Activated CD4-positive, alpha-beta T cell treated with anti-CD3 and anti-CD28 coated beads for 36 hours (primary cell): ENCODE measurements at places on chromosomes 1 and 21. TPM values are rescaled to one million over a fixed set of nuclear protein-coding genes. Genes with fewer than 3 reads are reported as not detected.

The APOBEC4 gene
- not detected for total RNA-seq

The DMRTA2 gene
- total RNA-seq, result not detected

The RGSL1 gene
- total RNA-seq, result not detected

The NMNAT2 gene
- total RNA-seq, result not detected

The U2AF1 gene
- 5.3 TPM for total RNA-seq

The PROK1 gene
- total RNA-seq, result not detected

The DPYD gene
- total RNA-seq, result 7.1 TPM

The SPRR2F gene
- total RNA-seq, result not detected

The SARS1 gene
- total RNA-seq, result 224 TPM

DNA sequence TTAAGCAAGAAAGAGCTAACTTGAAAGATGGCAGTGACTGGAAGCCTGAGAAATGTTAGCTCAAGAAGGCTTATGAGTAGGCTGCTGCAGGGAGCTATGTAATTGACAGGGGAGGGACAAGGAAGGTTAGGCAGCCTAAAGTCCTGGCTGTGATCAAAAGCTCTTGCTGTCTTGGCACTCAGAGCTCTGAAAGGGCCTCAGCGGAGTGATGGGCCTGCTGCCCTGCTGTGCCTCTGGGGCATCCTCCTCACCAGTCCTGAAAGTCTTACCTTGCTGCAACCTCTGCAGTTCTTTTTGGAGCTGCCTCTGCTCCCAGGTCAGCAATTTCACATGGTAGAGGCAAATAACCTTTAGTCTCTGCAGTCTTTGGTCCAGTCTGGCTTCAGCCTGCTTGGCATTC, 1.8 kb downstream of the CCDC190 start:
- DNase-seq, result no peak

DNA sequence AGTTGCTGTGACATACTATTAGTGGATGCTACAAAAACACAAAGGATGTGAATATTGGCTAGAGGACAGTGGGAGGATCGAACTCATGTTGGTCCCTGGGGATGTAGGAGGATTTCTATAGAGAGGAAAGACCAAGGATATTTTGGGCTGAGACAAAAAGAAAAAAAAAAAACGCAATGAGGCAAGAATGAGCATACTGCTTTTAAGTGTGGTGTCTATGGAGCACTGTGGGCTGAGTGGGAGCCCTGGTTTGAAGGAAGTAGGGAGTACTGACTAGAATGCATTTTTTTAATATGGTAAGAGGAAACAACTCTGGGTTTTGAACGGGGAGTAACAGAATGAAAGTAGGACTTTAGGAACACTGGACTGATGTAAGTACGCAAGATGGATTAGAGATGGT, 450.7 kb downstream of the NEGR1 start:
- no peak for DNase-seq

- DNase-seq, result no peak
These were observed 310.2 kb upstream of the AJAP1 start for GRCh38 chr1:4344065-4344732.

GRCh38 chr1:76585980-76586674, 281.2 kb upstream of the ST6GALNAC5 start:
- no peak for DNase-seq

- DNase-seq, result no peak
These were observed 36.4 kb upstream of the FASLG start for GRCh38 chr1:172622541-172622940.

DNA sequence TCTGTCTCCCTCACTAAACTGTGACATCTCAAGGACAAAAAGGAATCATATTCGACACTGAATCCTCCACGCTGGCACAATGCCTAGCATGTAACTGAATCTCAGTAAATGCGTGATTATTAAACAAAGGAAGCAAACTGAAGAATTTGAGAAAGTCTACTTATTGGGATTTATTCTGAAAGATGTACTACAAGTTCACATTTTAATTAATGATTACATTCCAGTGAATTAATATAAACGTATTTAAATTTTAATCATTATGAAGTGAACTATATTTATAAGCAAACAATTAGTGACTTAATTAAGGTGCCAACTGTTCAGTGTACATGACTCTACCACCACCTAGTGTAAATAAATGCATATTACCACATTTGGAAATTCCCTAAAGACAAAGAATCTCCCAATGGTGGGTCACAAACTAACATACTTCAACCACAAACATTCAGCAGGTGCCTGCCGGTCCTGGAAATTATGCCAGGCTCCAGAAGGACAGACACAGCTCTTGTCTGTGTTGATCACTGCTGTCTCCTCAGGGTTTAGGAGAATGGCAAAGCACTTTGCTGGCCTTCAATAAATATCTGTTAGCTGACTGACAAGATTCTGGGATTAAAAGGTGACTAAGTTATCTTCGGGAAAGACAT, 56.3 kb downstream of the SMYD3 start:
- no peak for DNase-seq

GRCh38 chr1:235021815-235022214, 106.8 kb downstream of the TOMM20 start:
- no peak for DNase-seq

GRCh38 chr1:184373155-184373554, 13.7 kb upstream of the C1orf21 start:
- no peak for DNase-seq

DNA sequence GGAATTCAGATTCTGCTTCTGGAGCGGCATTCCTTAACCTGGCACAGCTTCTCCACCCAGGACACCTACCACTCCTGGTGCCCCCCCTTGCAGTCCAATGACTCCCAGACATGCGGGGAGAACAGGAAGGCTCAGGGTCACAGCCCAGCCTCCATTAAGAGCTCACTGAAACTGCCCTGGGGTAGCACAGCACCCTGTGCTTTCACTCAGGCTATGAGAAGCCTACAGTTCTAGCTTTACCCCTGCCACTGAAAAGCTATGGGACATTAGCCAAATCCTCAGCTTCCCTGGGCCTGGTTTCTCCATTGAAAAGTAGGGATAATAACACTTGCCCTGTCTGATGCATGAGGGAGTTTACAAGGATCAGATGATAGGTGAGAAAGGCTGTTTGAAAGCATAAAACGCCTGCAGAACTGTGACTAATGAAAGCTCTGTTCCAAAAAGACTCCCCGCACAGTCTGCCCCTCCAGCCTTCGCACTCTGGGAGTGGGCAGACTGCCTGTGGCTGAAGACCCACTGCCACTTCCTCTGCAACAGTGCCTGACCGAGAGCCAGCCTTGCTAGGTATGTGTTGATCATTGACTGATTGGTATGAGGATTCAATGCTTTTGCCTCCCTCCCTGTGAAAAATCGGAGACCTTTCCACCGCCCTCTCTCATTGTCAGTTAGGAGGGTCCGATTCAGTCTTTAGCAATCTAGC, 2.7 kb upstream of the CLDN19 start:
- no peak for DNase-seq

DNA sequence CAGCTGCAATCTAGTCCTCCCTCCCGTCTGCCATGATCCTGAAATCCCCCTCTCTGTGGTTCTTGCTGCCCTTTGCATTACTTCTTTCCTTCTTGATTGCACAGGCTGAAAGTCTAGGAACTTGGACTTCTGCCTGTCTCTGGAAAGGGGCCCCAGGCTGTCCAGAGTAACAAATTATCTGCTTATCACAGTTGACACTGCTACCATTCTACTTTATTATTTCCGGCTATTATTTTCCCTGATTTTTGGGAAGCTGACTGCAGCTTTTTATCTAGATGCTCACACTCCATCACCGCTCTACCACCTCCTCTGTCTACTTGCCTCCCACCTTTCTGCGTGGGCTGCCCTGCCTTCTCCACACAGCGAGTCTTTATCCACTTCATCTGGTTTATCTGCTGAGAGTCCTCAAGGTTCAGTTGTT, 202.1 kb upstream of the PLXNA2 start:
- no peak for DNase-seq

- DNase-seq, result no peak
These were observed 17.3 kb upstream of the SELENON start for GRCh38 chr1:25782608-25783201.

DNA sequence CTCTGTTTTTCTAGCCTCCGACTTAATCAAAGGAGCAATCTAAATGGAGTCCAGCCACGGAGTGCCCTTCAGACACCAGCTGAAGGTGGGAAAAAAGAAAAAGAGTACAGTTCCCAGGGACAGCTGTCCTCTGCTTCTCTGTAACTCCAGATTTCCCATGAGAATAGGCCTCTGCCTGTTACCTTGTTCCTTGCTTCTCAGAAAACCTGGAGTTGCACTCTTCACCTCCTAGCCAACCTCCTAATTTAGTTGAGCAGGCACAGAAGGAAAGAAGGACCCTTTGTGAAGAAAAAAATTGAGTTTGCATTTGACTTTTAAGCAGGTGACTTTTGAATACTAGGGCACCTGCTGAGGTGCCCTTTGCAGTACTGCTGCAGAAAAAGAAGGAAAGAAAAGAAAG, 8.3 kb downstream of the BARHL2 start:
- no peak for DNase-seq

GRCh38 chr1:37473431-37474045, 842 bp upstream of the ZC3H12A start:
- peak; percentile 67 for DNase-seq

DNA sequence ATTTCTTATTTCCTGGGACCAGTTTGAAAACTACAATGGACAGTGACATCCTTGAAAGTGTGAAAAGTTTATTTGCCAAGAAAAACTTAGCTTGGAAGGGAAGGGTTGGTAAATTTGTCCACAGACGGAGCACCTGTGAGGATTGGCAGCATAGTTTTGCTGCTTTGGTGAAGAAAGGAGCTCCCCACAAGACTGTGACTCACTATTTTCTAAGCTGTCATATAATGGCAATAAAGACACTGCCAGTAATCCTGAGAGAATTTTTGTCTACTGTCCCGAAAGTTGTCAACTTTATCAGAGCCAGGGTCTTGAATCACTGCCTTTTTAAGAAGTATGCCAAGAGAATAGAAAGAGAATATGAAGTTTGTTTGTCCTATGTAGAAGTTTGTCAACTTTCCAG, 230.8 kb downstream of the NEGR1 start:
- DNase-seq, result no peak

DNA sequence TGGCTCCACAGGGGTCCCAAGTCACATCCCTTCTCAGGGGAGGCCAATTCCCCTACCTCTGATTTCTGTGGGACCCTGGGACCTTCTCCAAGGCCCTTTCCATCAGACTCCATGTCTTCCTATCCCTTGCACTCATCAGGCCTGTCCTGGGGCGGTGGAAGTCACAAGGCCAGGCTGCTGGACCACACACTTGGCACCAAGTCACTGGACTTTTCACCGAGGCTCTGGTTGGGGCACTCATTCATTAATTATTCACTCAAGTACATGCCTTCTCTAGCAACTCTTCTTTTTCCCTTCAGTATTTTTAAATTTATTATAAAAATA, 11.2 kb upstream of the FOXO6 start:
- DNase-seq, result no peak

GRCh38 chr1:72915581-72915980, 633.2 kb upstream of the NEGR1 start:
- DNase-seq, result no peak

- no peak for DNase-seq
These were observed 59.5 kb downstream of the DENND1B start for GRCh38 chr1:197715806-197716205.

DNA sequence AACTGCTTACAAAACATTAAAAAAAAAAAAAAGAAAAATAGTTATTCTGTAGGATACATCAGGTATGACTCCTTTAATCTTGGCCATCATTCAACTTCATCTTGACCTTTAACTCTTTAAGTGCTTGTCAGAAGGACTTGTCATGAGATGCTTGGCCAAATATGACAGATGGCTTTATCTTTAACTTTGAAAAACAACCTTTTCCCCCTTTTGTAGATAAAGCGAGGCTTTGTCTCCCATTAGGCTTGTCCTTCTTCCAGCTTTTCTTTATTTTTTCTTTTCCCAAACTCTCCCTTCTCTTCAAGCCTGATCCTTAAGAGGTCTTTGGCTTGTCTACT, 2.3 kb downstream of the SRSF10 start:
- DNase-seq, result no peak

GRCh38 chr21:36630485-36631206, 68.3 kb upstream of the SIM2 start:
- peak; percentile 80 for DNase-seq

- DNase-seq, result no peak
These were observed 780.2 kb upstream of the ADGRL2 start for GRCh38 chr1:81020506-81020905.

- DNase-seq, result no peak
These were observed 83.5 kb upstream of the GADD45A start for GRCh38 chr1:67601539-67601938.

- no peak for DNase-seq
These were observed 23.3 kb upstream of the RXRG start for GRCh38 chr1:165468253-165468652.
